Caudate nucleus (tissue), 63 donors: ENCODE measurements at places on chromosomes 4 and X.

- DNase-seq: no peak
These were observed 150.4 kb downstream of the MGST2 start for GRCh38 chr4:139815778-139816601.

DNA sequence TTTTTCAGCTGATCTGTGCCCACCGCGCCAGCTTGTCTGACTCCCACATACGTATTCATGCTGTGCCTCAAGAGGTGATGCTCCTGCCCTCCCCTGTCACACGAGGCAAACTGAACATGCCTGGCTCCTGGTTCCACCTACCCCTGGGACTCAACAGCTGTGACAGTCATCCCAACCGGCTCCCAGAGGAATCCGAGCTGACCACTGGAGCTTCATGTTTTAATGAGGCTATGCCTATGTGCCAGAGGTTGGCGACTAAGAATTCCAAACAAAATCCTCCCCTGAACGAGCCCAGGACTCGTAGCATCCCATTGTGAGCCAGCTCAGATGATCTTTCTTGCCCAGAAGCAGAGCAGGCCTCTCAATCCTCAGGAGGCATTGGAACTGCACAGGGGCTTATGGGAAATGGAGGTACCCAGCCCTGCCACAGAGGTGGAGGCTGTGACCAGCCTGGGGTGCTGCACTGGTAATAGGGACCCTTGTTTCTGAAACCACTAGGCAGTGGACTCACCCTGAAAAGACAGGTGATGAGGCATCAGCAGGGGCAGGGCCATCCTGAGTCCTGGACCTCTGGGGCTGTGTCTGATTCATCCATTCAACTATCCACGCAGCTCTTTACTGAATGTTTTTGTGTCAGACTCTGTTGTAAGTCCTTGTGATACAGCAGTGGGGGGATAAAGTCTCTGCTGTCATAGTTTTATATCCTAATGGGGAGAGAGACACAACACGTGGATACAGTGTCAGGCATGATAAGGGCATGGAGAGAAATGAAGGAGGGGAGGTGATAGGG, 325.0 kb downstream of the EVC2 start:
- DNase-seq: no peak

DNA sequence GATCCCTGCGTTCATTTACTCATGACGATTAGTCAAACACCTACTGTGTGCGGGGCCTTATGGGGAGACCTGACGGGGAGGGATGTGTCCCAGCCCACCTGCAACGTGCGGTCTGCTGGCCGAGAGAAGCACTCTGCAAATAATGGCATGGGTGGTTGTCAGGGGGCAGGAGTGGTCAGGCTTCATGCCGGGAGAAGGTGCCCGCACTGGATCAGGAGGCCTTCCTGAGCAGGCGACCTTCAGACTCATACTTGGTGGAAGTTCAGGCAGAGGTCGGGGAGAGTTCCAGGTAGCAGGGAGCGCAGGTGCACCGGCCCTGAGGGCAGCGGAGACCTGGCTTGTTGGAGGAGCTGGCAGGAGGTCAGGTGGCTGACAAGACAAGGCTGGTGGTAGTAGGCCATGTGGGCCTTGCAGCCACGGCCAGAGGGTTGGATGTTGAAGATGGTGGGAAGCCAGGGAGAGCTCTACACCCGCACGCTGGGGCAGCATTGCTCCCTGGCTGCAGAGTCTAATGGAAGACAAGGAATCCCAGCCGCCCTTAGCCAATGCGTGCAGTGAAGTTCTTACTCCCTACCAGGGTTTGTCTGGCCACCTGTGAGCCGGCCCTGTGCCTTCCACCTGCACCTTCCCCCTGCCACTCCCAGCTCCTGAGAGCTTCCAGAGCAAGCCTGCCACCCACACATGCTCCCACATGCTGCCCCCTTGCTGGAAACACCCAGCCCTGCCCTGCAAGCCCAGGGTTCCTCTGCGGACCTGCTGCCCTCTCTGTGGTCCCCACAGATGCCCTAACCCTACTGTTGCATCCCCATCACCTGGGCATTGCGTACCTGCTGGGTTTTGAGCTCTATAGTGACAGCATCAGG, 97.3 kb downstream of the PSAPL1 start:
- no peak for DNase-seq

DNA sequence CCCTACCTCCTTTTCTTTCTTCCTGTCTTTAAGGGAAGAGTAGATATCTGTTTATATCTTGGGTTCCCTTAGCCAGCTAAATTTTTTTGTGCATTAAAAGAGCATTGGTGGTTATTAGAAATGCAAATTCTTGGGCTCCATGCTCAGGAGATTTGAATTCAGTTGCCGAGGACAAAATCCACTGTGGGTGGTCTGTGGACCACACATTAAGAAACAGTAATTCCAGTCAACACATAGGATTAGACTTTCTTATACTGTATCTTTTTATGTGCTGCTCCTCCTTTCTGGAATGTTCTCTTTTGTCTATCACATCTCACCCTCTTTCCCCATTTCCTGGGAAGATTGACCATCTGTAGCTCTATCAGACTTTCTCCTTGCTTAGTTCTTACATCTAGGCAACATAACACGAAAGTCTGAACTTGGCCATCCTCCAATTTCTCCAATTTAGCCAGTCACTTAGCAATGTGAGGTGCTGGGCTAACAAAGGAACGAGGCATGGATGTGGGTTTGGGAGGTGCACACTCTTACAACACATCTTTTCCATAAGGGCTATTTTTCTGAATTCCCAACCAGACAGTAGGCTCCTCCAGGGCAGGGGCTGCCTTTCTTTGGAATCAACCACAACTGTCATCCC, 5.3 kb upstream of the PDLIM3 start:
- no peak for DNase-seq

DNA sequence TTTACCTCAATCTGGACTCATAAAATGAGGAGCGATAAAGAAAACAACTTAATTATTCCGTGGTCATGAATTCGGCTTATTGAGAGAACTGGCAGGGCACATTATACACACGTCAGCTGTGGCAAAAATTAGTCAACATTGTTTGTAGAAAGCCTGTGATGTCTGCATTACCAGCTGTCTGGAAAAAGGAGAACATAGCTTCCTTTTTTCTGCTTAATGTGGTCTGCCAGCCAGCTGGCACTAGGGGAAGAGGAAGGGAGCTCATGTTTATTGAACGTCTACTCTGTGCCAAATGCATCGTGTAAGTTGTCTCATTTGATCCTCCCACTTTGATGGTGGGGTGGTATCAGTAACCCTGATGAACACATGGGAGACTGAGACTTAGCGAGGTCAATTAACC, 367.6 kb downstream of the ARHGAP24 start:
- peak; percentile 13 for DNase-seq
